ENCODE measurements at places on chromosomes 13 and 19.

- DNase-seq: no peak
These were observed 14.2 kb upstream of the PGLS start for GRCh38 chr19:17497149-17497798.

GRCh38 chr19:29040292-29040691 is 172.7 kb downstream of the UQCRFS1 start:
- no peak for DNase-seq

DNA sequence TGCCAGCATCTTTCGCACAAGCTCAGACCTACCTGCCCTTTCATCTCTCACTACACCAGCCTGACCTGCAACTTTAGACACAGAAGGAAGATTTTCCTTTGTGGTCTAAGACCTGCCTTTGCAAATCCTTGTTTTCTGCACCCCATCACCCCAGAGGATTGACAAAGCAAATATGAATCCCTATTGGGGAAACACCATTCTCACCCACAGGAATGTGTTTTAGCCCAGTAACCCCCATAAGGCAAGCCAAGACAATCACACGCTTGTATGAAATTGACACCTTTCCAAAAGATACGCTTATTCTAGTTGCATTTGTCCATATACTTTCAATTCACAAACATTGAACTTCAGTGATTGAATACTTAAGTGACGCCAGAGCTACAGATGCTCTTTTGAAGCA is 55.7 kb downstream of the SPATA13 start:
- DNase-seq: no peak

DNA sequence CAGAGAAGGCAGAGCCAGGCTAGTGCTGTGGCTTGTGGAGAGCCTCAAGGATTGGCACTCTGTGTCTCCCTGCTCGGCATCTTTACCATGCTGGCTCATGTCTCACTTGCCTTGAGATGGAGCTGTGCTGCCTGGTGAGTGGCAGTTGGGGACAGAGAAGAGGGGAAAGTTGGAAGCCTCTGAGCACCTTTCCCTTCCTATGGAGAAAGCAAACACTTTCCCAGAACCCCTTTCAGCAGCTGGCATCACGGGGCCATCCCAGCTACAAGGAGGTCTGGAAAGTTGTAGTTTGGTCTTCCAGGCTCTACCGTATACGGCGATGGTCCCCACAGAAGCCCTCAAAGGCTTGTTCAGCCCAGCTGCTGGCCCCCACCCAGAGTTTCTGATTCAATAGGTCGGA is 58.7 kb downstream of the DPF1 start:
- DNase-seq: no peak

GRCh38 chr13:112759827-112760226 is 70.0 kb downstream of the ATP11A start:
- DNase-seq: no peak

- no peak for DNase-seq
These were observed 694.4 kb upstream of the SLITRK5 start for GRCh38 chr13:86976521-86977324.

- DNase-seq: no peak
These were observed 150.7 kb upstream of the WASF3 start for GRCh38 chr13:26406791-26407190.

GRCh38 chr19:49809160-49809940 is 3.7 kb downstream of the FUZ start:
- DNase-seq: peak; percentile 19

DNA sequence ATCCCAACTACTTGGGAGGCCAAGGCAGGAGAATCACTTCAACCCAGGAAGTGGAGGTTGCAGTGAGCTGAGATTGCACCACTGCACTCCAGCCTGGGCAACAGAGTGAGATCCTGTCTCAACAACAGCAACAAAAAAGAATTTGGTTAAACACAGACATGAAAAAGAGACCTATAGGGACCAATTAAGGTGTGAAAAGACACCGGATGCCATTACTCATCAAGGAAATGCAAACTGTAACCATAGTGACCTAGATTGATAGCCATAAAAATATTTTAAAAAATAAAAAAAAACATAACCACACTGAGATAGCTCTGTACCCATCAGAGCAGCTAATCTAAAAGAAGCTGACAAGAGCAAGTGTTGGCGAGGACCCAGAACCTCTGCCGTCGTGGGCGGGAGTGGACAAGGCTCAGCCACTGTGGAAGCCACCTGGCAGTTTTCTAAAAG is 37.1 kb upstream of the ISYNA1 start:
- no peak for DNase-seq

DNA sequence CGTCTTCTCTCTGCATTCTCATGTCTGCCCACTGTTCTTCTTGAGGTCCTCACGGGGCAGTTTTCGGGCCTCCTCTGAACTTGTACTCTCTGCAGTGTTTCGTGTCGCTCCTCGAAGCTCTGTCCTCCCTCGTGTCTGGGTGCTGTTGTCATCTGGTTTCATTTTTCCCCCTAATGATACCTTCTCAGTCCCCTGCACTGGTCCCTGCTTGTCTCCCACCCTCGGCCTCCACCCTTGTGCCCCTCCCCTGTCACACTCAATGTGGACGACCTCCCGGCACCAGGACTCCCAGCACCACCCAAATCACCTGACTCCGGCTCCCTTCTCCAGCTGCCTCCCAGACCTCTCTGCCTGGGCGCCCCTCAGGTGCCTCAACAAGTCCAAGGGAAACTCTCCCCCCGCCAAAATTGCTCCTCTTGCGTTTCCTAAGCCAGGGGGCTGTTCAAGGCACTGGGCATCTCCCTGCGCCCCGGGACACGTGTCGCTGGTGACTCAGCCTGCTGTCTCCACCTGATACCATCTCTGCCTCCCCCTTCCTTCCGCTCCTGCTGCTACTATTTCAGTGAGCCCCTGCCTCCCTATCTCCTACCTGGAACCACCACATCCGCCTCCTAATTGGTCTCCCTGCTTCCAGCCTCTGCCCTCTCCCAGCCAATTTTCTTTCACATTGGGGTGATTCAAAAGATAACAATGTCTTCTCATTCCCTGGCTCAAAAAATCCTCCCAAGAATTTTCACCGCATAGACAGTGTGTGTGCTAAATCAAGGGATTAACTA is 49.5 kb downstream of the RFX2 start:
- DNase-seq: peak; percentile 90

- no peak for DNase-seq
These were observed 2.0 kb upstream of the LILRB2 start for GRCh38 chr19:54282686-54283470.

DNA sequence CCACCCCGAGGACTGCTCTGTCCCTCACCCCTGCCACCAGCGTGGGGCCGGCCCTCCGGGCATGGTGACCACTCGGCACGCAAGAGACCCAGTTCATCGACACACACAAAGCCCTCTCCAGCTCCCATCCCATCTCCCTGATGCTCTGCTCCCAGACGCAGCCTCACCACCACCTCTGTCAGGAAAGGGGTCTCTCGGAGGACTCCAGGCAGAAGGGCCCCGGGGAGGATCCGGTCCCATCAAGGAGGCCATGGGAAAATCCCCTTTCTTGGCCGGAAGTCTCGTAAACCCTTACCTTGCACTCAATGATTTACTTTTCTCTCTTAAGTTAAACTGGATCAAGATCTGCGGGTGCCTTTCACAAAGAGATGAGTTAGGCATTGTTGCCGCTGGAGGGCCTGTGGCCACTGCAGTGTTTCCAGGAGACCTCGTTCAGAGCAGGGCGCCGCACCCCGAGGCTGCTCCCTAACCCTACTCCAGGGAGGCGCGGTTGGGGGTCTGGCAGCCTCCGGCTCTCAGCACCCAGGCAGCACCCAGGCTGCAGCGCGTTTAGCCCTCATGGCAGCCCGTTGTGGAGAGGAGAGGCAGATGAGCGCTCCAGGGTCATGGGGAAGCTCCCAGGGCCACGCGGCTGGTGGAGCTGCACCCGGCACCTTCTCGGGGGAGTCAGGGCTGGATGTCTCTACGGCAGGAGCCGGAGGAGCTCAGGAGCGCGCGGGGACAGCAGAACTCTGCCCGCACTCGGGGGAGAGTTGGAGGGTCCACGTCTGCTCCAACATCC is 31.0 kb downstream of the C2CD4C start:
- no peak for DNase-seq

GRCh38 chr13:84443463-84443862 is 561.2 kb upstream of the SLITRK1 start:
- no peak for DNase-seq

DNA sequence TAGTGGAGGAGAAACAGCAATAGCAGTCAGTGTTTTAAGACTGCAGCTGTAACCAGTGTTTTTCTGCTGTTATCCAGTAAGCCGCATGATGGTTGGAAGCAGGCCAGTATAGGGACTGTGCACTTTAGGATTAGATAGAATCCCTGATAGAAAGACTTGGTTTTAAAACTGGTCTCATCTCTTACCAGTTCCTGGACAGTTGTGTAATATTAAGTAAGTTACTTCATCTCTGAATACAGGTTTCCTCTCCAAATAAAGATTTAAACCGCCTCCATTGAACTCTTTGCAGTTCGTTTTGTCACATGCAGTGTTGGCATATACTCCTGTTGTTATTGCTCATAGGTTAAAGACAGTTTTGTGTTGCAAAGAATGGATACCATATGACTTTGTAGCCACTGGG is 25.6 kb downstream of the URI1 start:
- DNase-seq: no peak

DNA sequence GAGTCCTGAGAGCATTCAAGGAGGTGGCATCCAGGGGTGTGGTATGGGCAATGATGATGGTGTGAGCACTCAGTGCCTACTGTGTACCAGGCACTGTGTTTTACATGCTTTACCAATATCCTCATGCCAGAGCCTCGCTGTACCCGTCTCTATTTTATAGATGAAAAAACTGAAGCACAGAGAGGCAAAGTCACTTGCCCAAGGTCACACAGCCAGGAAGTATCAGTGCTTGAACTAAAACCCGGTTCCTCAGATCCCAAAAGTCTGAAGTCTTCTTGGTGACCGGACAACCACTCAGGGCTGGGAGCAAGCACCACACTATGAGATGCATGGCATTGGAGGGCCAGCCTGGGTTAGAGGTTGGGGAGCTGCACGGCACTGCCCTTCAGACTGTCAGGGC is 84.1 kb downstream of the CHST8 start:
- no peak for DNase-seq

GRCh38 chr19:36489920-36490415 is 607 bp upstream of the ZNF566 start:
- peak; percentile 75 for DNase-seq

- DNase-seq: no peak
These were observed 20.9 kb upstream of the C1QTNF9B start for GRCh38 chr13:23918208-23918607.

DNA sequence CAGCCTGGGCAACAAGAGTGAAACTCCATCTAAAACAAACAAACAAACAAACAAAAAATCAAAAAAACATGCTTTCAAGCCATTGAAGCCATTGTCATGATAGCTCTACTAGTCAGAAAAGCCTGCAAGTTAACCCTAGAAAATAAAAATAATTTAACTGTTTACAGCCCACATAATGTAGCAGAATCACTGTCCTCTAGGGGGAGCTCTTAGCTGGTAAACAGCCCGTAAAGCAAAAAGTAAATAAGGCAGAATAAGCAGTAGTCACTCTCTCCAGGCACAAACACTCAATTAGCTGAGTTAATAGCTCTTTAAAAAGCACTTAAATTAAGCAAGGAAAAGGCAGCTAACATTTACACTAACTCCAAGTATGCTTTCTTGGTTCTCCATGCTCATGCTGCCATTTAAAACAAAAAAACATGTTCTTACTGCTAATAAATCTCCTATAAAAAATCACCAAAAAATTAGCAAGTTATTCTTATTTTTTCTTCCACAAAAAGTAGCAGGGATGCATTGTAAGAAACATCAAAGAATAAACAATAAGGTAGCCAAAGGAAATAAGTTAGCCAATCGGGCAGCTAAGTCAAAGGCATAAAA is 11.3 kb downstream of the LILRB4 start:
- peak; percentile 0 for DNase-seq

- DNase-seq: no peak
These were observed 9.4 kb upstream of the LRRC63 start for GRCh38 chr13:46202188-46202795.

DNA sequence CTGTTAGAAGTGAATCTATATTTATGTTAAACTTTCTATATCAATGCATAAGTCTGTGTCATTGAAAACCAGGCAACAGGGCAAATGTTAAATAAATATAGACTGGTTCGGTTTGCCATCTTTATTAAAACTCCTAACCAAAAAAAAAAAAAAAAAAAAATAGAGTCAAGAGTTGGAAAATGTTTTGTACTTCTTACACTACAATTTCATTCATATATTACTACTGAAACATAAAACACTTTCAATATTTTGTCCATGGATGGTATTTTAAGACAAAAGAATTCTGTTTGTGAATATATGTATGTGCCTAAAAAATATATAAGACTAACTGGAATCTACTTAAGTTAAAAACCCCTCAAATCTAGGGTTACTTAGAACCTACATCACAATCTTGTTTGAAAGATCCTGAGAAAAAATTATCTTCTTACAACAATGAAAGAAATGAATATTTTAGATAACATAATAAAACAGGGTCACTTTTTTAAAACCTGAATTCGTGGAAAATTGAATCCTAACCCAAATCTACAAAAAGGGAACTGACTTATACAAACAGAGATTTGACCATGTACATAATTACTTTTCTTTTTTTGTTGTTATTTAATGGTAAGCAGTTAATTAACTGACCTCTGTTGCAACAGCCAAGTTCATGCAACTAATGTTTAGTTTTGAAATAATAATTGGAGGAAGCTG is 5.1 kb downstream of the DACH1 start:
- no peak for DNase-seq

DNA sequence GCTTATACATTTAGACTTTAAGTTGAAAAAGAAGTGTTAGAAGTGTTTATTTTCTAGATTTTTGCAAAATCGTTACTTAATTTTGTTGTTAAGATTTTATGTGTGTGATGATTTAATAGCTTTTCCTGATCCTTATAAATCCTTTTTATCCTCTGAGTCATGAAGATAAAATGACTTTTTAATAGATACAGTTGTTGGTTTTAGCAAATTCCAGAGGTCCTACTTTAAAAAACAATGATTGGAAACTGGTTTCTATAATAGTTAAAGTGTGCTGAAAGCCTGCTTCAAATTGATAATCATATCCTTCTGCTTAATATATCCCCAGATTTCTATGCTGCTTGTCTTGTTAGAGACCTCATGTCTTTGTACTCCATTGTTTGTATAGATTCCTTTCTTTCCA is 39.0 kb downstream of the RNASEH2B start:
- no peak for DNase-seq

- no peak for DNase-seq
These were observed 26.8 kb downstream of the PIAS4 start for GRCh38 chr19:4034048-4035017.

GRCh38 chr19:41649827-41650226 is 23.0 kb upstream of the CEACAM4 start:
- no peak for DNase-seq
